Cerebellar nuclear complex (tissue), 1 donor: ENCODE measurements at places on chromosomes 3 and 15.

DNA sequence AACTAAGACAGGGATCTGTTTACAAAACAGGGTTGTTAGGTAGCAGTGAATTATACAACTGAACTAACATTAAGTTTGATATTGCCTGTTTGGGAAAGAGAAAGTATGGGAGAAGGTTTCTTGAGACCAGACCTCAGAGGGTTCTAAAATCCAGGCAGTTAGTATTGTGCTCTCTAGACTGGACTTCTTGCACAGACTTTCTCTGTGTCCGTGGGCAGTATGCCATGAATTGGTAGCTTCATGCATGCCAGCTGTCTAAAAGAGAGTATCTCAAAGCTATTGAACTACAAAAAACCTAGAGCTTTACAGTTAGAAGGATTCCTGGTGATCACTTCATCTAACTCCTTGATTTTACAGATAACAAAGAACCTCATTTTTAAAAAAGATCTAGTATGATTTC is 12.5 kb downstream of the SAMD7 start:
- no peak for DNase-seq

GRCh38 chr15:57796146-57796545 is 89.6 kb downstream of the POLR2M start:
- DNase-seq = no peak

GRCh38 chr15:62506217-62506805 is 341.2 kb upstream of the C2CD4B start:
- DNase-seq = no peak

- DNase-seq = peak; percentile 57
These were observed 37.8 kb upstream of the BCL6 start for GRCh38 chr3:187783098-187783497.

DNA sequence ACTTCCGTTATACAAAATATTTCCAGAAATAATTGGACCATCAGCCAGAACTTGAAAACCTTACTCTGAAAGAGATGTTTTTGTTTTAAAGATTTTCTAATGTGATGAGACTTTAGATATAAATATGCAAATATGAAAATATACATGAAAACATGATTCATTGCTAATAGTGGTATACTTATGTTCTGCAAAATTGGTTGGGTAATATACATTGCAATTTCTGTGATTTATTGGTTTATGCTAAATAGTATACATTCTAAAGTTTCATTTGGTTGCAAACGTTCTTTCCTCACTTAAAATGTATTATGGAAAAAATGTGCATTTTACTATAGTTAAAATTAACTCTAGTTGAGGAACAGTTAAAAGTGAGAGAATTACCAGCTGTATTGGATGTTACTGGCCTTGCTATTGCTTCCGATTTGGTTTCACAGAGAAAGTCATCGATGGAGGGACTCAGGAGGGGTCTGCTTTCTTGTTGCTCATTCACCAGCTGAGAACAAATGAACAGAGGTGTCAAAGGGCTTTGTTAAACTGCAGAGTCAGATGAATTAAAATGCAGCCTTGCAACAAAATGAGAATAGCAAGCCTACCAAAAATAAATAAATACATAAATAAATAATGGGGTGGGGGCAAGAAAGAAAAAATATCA is 149.3 kb downstream of the PEX5L start:
- DNase-seq = no peak

DNA sequence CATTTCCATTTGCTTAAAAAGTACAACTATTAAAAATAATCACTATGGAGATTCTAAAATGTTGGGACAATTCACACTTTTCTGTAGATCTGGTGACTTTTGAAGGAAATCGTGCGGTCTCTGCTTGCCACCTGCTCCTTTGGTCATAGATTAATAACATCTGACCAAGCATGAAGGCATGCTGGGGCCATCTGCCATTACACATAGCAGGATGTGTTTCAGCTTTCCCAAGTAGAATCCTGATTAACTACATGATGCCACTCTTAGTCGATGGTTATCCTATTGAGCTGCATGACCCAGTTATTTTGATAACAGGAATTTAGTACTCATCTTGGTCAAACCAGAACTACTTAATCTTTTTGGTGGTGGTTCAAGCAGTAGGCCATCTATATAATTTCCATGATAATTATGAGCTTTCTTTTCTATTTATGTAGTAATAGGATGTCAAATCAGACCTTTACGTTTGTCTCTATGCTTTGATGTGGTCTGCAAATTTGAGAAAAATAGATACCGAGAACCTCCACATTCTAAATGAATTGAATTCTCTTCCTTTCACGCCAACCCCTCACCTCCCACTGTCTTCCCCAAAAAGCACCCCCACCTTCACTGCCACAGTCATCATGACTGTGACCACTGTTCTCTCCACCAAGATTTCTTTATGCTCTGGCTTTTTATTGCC is 158.1 kb downstream of the DIPK2A start:
- peak; percentile 94 for DNase-seq

DNA sequence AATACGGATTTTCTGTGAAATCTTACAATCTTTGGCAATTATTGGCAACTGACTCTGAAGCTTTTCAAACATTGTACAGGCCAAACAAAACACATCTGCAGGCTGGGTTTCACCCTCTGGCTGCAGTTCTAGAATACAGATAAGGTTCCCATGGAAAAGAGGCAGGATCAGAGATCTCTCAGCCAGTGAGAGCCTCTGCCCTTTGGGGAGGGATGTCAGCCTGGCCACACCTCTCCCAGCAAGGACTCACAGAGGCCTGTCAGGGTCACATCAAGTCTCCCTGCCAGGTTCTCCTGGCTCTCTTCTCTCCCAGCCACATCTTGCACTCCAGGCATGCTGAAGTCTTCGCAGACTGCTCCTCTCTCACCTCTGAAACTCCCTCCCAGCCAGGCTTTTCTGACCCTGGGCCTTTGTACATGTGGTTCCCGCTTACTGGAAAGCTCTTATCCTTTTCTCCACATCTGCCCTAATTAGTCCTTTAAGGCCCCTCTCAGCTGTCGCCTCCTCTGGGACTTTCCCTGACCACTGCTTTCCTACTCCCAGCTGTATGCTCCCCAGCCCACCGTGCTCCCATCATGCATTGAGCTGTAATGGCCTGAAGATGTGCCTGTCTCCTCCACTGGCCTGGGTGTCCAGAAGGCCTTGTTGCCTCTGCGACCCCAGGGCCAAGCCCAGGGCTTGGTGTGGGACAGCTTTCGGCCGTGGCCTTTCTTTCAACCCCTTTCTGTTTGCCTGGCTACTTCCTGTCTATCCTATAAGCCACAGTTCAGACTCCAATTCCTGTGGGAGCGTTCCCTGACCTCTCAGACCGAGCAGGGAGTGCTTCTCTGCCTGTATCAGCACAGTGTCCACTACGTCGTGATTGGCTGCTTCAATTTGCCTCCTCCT is 4.3 kb downstream of the RBP1 start:
- DNase-seq = no peak

DNA sequence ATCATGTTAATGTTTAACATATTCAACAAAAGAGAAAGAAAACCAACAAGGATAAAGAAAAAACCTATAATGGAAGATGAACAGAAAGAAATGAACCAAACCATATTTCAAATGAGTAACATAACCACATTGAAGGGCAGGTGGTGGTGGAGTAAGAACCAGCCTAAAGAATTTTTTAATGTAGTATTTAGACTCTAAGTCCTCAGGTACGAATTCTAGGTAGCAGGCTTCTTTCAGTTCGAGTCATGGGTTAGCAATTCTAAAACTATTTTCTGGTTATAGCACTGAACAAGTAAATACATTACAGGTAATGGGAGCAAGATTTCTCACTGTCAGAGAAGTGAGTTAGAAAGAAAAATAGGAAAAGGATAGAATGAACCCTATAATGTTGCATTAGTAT is 24.4 kb downstream of the DCBLD2 start:
- no peak for DNase-seq

DNA sequence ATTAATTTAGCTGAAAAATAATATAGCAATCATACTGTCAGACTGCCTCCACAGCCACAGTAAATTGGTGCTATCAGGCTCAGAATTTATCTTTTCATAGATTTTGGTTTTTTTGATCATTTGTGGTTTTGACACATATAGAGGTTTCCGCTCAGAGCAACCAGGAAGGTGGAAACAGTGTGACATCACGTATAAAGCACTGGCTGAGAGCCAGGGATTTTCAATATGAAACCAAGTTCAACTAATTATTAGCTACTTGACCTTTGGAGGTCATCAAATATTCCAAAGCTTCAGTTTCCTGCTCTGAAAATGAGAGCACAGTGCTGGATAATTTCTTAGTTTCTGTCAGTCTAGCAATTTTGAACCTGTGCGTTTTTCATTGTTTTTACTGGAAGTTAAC is 433.8 kb upstream of the SUCLG2 start:
- no peak for DNase-seq

GRCh38 chr15:101445562-101446517 is 43.7 kb downstream of the PCSK6 start:
- no peak for DNase-seq

GRCh38 chr15:77981281-77982126 is 96.0 kb downstream of the TBC1D2B start:
- DNase-seq = no peak

DNA sequence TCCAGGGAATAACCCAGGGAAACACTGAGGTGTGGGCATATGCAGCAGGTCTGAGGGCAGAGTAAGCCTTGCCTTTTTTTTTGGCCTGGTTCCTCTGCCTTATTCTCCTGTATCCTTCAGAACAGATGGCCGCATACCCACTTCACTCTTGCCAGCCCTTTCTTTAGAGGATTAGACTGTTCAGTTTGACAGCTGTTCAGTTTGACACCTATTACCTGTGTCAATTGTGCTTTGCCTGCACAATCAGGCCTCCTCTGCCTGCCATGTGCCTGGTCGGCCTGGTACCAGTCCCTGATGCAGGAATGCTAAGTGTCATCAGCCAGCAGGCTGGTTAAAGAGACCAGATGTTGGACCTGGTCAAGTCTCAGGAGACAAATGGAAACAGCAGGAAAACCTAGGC is 22.3 kb downstream of the TM6SF1 start:
- no peak for DNase-seq
